Activated CD8-positive, alpha-beta memory T cell treated with anti-CD3 and anti-CD28 coated beads for 48 hours (primary cell): ENCODE measurements at places on chromosomes 5 and 9.

DNA sequence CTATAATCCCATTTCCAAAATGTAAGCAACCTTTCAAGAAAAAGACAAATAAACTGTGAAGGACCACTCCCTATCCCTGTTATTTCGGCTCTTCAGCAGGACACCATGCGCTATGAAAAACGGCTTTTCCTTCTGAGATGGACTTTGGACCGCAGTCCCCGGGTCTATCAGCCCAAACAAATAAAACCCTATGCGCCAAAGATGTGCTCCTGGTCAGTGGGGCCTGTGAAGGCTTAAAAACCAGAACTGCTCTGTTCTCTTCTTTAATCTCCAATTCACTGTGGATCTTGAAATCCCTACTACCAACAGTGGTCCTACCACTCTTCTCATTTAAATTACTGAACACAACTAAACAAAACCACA is 33.3 kb downstream of the RAPGEF1 start:
- DNase-seq = no peak

DNA sequence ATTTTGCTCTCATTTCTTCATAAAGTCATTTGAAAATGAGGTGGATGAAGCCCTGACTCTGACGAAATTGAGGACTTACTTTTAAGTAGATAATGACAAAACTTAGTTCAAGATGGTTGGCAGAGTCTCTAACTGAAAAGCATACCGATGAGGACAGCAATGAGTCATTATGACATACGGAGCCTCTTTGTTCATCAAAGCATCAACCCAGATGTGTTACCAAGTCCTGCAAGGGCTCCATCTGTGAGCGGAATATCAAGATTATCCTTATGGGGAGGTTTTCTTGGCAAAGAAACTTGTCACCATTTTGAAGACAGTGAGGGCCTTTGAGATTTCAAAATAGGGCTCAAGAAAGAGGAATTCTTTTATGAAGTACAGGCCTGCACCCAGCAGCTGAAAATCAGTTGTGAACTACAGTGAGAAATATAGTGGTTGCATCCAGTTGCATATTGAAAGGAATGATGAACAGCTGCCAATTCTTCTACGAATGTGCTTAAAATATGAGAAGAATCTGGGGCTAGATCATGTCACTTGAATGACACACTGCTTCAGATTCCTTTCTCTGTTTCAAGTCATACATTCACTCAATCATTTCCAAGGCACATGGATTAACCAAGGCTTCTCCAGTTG is 86.6 kb upstream of the SLC24A2 start:
- no peak for DNase-seq

GRCh38 chr9:75914883-75915452 is 24.5 kb downstream of the PCSK5 start:
- no peak for DNase-seq

GRCh38 chr5:132090107-132090506 is 16.5 kb downstream of the CSF2 start:
- DNase-seq = no peak

- DNase-seq = no peak
These were observed 81.4 kb upstream of the ANKRD55 start for GRCh38 chr5:56314529-56314928.

DNA sequence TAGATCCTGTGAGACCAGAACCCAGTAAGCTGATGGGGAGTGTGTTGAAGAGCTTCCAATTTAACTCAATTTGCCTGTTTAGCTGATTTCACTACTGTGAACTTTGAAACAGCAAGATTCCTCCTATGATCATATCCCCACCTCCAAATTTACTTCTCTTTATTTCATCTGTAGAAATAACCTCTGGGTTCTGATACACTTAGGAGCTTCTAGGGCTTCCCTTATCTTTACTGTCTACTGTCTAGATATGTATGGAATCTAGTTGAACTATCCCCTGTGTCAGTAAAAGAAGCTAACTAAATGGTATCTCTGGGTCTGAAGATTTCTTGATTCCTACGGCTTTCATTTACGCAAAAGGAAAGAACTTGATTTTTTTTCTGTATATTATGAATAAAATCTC is 116.8 kb downstream of the GCNT1 start:
- no peak for DNase-seq

- no peak for DNase-seq
These were observed 10.6 kb downstream of the HMCN2 start for GRCh38 chr9:130276121-130276520.

DNA sequence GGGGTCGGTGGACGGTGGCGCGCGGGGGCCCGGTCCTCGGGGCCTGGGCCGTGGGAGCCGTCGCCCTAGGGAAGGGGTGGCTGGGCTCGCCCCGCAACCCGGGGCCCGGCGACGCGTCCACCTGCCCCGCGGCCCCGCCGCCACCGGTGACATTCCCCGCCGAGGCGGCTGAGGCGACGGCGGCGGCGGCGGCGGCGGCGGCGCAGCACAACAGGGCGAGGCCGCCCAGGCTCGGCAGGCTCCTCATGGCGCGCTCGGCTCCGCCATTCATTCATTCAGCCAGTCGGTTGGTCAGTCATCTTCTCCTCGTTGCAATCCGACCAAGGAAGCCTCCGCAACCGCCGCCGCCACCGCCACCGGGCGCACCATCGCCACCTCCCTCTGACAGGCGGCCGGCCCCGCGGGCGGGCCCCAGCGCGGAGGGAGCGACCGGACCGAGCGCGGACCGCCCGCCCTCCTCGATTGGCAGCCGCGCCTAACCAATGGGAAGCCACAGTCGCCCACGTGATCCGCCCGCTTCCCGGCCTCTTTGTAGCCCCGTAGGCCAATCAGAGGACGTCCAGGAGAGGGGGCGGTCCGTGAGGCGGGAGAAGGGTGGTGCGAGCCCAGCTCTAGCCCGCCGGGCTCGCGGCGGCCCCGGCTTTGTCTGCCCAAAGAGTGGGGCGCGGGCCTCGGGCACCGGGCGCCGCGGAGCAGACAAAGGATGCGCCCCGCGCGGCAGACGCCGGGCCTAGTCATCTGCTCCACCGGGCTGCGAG is at the start of gene MEGF9:
Gene MEGF9 (minus strand): TSS at position 383 of the 758 bp plus-strand sequence. CDS start 112 bp downstream, at position 271.
- peak; percentile 82 for DNase-seq

DNA sequence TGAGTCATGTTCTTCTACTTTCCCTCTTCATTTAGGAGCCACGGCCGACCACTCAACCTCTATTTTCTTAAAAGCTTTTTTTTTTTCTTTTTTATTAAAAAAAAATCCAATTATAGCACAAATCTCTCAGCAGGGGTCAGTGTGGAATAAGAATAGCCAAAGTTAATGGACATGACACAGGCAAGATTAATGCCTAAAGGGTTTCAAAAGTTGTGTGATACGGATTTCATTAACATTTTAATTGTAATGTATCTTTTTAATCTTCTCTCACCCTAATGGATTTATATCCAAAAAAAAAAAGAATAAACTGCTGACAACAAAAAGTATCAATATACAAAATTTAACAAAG is 5.4 kb downstream of the NACC2 start:
- DNase-seq = no peak

- DNase-seq = no peak
These were observed 22.3 kb upstream of the LMNB1 start for GRCh38 chr5:126754609-126755008.

- no peak for DNase-seq
These were observed 7.0 kb upstream of the IL12B start for GRCh38 chr5:159337016-159337955.

DNA sequence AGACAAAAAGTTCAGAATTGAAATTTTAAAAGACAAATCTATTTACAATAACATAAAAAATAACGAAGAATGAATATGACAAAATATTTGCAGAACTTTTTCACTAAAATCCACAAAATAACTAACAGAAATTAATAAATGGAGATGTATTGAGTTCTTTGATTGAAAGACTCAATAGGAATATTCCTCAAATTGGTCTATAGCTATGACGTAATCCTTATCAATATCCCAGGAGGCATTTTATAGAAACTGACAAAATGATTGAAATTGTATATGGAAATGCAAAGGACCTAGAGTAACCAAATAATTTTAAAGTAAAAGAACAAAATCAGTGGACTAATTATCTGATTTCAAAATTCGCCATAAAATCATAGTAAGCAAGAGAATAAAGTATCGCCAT is 328.7 kb downstream of the MED10 start:
- no peak for DNase-seq

- peak; percentile 40 for DNase-seq
These were observed 129.1 kb downstream of the KCNIP1 start for GRCh38 chr5:170632985-170633234.

GRCh38 chr5:7795306-7795705 is 55.6 kb downstream of the CFAP90 start:
- no peak for DNase-seq

GRCh38 chr9:96523374-96523773 is 73.4 kb downstream of the HABP4 start:
- no peak for DNase-seq

- no peak for DNase-seq
These were observed 45.1 kb downstream of the MYO10 start for GRCh38 chr5:16891033-16891432.

DNA sequence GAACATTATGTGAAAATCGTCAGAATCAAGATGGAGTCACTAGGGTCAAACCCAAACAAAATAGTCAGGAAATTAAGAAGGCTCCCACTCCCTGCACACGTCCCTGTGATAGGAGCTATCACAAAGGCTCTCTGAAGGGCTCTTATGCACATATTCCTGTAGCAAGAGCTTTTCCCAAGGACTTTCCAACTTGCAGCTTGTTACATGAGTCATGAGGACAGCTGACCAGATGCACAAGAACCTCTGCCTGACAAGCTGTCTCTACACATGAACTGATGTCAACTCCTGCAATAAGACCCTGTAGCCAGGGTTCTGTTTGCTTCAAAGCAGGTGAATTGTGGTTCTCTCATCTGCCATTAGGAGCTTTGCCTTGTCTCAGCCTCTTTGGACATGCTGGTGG is 122.4 kb downstream of the OLFM1 start:
- no peak for DNase-seq

DNA sequence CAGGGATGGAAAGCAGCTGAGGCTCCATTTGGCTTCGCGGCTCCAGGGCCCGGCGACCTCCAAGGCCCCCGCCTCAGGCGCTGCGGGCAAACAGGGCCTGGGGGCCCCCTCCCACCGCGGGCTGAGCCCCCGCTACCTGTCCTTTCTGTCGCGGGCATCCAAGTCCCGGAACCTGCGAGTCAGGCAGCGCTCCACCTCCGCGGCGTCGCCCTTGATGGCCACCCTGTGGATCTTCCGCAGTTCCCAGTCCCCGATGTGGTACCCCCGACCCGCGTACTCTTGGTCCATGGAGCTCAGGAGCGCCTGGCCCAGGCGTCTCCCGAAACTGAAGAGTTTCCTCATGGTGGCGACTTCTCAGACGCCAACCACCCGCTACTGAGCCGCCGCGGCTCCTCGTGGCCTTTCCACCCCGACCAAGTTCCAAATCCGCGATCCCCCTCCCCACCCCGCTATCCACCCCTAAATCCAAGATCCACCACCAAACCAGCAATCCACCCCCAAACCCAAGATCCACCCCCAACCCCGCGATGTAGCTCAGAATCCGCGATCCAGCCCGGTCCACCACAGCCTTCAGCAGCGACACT is 86.5 kb upstream of the CCDC180 start:
- DNase-seq = no peak

GRCh38 chr5:156178117-156178516 is 148.8 kb upstream of the SGCD start:
- no peak for DNase-seq

GRCh38 chr9:32136700-32137339 is 247.6 kb upstream of the ACO1 start:
- no peak for DNase-seq

DNA sequence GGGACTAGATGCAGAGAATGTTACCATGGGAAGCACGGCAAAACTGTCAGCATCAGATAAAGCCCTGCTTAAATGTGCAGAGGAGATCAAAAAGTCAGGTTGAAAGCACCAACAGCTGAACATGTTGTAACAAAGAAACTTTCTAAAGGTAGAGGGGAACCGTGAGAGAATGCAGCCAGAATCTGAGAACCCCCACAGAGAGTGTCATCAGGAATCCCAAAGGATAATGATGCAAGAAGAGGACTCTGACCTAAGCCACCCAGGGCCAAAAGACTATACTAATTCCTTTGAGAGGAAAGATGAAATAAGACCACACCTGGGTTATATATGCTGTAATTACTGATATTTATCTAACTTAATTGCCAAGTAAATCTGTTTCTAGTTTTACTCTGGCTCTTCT is 116.6 kb downstream of the PCSK1 start:
- DNase-seq = no peak

DNA sequence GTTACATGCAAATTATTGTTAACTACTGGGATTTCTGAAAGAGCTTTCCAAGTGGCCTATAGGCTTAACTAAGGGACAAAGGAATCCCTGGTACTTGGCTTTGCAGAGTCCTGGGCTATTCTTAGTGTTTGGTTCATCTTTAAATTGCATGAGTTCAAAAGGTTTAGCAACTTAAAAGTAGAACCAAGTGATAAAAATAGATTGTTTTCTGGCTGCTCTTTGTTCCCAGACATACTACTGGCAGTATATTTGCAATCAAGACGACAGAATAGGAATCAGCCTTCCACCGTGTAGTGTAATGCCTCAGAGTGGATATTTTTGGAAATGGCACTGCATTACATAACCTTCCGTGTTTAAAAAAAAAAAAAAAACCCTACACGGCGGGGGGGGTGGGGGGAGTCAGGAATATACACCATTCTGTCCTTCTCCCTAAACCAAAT is 1.0 kb downstream of the NREP start:
- DNase-seq = no peak

- no peak for DNase-seq
These were observed 242.3 kb downstream of the EBF1 start for GRCh38 chr5:158857371-158857770.

DNA sequence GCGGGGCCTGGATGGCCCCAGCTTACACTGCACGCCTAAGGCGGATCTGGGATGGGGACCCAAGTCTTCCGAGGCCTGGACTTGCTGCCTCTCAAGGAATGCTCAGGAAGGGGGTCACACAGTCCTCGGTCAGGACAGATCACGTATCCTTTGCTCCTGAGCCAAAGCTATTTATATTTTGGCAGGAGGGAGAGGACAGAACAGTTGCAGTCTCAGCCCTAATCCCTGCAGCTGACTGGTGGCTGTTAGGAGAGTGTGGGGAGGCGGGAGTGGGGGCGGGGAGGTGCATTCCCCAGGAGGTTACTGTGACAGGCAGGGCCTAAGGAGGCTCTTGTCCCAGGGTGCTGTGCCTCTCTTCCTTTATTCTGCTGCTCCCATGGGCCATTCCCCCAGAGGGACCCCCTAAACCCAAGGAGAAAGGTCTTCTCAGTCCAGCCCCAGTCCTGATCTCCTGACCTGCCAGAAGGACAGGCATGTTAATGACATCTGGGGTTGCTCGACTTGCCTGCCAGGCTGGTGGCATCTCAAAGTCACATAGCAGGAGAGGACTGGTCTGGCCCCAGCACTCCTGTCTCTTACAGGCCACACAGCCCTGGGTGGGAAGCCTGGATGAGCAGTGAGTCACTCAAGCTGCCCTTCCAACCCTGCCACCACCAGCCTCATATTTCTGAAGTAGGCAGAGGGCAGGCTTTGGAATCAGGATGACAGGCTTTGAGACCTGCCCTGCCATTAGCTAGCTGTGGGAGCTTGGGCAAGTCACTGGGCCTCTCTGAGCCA is 51.9 kb downstream of the COL27A1 start:
- no peak for DNase-seq

- DNase-seq = no peak
These were observed 230.1 kb downstream of the PAX5 start for GRCh38 chr9:36803961-36804360.

- no peak for DNase-seq
These were observed 12.3 kb downstream of the PDLIM4 start for GRCh38 chr5:132269635-132270334.
